Left renal pelvis (tissue), 4 donors: ENCODE measurements at places on chromosomes 7 and 10. TPM values are rescaled to one million over a fixed set of nuclear protein-coding genes. Genes with fewer than 3 reads are reported as not detected.

NUTM2B gene
- polyA plus RNA-seq: 1.1 TPM

RNF148 gene
- 0.15 TPM for polyA plus RNA-seq

ZNF804B gene
- polyA plus RNA-seq: 0.13 TPM

- DNase-seq: no peak
Observed at GRCh38 chr7:2099048-2099957, 133.4 kb downstream of the MAD1L1 start.

DNA sequence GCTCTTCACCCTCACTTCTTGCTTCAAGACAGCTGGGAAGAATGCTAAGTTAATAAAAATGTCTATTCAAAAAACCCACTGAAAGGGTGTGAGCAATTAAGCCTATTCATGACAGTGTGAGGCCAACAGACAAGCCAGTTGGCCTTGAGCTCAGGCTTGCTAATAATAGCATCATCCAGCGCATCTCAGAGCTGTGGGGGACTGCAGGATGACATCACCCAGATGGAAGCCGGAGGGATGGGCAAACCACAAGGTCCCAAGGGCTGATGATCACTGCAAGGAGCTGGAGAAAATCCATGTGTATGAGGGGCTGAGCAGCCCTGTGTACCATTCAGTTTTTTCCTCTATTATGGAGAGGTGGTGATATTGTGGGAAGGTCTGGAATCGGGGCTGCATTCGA lies 770.4 kb downstream of the TNS3 start:
- DNase-seq: no peak

- no peak for DNase-seq
Observed at GRCh38 chr7:130943981-130944380, 210.0 kb upstream of the KLF14 start.

GRCh38 chr10:132880128-132880981 lies 62.0 kb downstream of the CFAP46 start:
- DNase-seq: no peak

DNA sequence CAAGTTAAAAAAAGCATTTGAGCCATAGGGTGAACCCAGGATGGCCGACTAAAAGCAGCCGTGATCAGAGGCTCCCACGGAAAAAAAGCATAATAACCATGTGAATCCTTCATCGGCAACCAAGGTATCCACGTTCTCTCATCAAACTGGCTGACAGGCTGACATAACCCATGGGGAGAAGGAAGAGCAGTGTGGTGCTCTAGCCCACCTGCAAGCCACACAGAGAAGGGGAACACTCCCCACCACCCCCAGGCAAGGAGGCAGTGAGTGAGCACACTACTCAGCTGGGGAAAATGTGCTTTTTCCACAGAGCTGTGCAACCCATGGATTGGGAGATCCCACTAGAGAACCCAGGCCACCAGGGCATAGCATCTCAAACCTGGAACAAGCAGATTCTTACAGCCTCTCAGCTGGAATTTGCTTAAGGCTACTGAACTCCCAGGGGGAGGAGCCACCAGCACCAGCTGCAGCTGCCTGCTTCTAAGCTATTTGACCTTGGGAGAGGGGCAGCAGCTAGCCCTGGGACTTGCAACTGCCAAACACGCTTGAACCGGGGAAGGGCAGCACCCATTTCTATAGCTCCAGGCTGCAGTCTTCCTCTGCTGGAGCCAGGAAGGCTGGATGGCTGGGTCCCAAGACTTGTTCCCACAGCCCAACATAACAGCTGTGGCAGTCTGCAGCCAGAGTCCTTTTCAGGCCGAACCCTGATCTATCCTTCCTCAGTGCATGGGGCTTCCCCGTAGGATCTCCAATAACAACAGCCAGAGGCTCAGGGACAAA lies 178.2 kb upstream of the NRG3 start:
- peak; percentile 19 for DNase-seq

- DNase-seq: no peak
Observed at GRCh38 chr7:83514977-83515376, 134.0 kb downstream of the SEMA3E start.

GRCh38 chr7:24831240-24831639 lies 74.0 kb upstream of the GSDME start:
- DNase-seq: no peak

GRCh38 chr10:27638071-27638750 lies 107.4 kb downstream of the MKX start:
- DNase-seq: no peak

- DNase-seq: no peak
Observed at GRCh38 chr7:2829040-2829439, 15.1 kb downstream of the GNA12 start.

GRCh38 chr10:126806991-126807702 lies 98.1 kb upstream of the DOCK1 start:
- no peak for DNase-seq

GRCh38 chr7:43873300-43873699 lies 4.0 kb upstream of the MRPS24 start:
- DNase-seq: no peak

DNA sequence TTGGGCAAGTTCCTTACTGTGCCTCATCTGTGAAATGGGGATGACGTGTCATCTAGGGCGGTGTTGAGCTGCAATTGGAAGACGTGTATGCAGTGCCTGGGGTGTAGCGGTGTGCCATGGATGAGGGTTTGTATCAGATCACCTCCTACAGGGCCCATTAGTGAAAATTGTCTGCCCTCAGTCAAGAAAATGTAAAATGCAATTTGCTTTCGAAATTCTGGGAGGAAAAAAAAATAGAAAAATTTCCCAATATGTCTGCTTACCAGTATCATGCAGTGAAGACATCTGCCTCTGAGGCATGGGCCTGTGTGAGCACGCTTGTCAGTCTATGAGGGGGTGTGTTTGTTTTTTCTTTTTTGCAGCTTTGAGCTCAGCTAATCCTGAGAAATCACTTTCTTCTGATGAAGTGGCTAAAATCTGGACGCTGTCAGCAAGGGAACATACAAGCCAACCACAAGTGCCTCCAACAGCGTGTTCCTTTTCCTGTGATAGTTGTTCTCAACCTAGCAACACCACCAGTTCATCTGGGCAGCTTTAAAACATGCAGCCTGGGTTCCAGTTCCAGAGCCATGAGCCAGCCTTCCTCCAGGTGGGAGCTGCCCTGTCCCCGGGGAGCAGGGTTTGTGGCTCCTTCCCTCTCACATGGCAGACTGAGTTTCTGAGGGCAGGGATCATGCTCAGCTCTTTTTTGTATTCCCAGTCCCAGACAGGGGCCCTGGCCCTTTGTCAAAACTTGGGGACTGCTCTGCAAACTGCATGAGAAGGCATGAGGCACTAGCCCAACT lies 10.3 kb downstream of the FAM241B start:
- no peak for DNase-seq
